ENCODE measurements at places on chromosomes 11 and 22. TPM values are rescaled to one million over a fixed set of nuclear protein-coding genes. Genes with fewer than 3 reads are reported as not detected.

GRCh38 chr11:126578426-126578825 lies 222.9 kb downstream of the ST3GAL4 start:
- no peak overlapping the region for H3K27ac ChIP-seq
- H3K27me3 ChIP-seq: peaks cover 5% of the 10 kb centered on the region
- H3K4me1 ChIP-seq: no peaks in the 10 kb centered on the region
- no peak for DNase-seq
- H3K4me3 ChIP-seq: no peak overlapping the region

- H3K27me3 ChIP-seq: peaks cover 52% of the 10 kb centered on the region
- no peak overlapping the region for H3K4me3 ChIP-seq
- no peaks in the 10 kb centered on the region for H3K36me3 ChIP-seq
- no peak for DNase-seq
- H3K4me1 ChIP-seq: peaks cover 11% of the 10 kb centered on the region
These were observed 129.4 kb downstream of the OSBP2 start for GRCh38 chr22:30824096-30824495.

DNA sequence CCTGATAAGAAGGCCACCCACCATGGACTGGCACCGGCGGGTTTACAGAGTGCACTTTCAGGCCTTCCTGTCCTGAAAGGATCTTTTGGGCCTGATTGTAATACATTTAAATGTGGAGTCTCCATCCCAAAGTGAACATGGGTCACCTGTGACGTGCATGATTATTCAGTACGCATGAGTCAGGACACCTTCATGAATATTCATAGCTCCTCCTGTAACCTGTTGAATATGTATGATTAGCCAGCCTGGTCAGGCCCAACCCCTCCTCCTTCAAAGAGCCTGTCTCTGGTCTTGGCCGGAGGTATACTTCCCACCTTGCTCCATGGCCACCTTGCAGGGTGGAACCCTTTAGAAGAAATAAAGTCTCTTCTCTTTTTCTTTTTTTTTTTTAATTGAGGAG lies 75.9 kb upstream of the NUP50 start:
- no peak for DNase-seq
- H3K36me3 ChIP-seq: no peaks in the 10 kb centered on the region
- no peak overlapping the region for H3K4me3 ChIP-seq
- no peak overlapping the region for H3K27ac ChIP-seq

DNA sequence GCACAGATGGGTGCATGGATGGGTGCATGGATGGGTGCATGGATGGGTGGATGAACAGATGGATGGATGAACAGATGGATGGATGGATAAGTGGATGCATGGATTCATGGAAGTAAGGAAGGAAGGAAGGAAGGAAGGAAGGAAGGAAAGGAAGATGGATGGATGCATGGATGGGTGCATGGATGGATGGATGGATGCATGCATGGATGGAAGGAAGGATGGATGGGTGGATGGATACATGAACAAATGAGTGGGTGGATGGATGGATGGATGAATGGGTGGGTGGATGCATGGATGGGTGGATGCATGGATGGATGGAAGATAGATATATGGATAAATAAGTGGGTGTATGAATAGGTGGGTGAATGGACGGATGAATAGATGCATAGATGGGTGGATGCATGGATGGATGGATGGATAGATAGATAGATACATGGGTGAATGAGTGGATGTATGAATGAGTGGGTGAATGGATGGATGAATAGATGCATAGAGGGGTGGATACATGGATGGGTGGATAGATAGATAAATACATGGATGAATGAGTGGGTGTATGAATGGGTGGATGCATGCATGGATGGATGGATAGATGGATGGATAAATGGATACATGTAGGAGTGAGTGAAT lies 32.5 kb downstream of the IGF2 start:
- no peak for DNase-seq
- no peaks in the 10 kb centered on the region for H3K4me1 ChIP-seq
- H3K4me3 ChIP-seq: no peak overlapping the region
- no peaks in the 10 kb centered on the region for H3K36me3 ChIP-seq

DNA sequence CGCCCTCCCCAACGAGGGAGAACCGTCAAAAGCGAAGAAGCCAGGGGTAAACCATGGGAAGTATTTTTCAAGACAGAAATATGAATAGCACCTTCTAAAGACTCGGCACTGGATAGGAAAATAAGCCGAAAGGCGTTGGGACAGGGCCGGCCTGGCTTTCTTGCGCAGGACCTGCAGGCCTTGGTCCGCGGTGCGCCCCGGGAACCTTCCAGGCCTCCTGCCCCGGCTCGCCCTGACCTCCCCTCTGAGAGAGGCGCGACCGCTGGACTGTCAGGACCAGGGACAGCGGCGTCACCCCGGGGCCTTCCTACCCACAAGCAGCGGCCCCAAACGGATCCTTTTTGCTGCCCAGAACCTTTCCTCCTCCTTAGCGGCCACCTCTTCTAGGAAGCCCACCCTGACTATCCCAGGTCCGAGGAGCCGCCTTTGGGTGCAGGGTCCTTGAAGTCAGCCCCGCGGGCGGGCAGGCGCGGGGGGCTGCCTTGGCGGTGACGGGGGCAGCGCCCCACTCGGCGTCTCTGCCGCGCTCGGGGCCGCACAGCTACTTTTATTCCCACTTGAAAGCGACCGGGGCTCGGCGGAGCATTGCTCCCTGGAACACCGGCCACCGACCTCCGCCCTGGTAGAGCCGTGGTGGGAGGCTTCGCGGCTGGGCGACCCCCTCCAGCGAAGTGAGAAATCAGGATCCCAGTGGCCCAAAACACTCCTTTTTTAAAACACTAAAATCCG lies 650 bp upstream of the MAPK11 start:
- H3K27ac ChIP-seq: peak overlapping the region; percentile 55
- H3K4me3 ChIP-seq: peak overlapping the region; percentile 32
- H3K27me3 ChIP-seq: no peaks in the 10 kb centered on the region
- no peaks in the 10 kb centered on the region for H3K36me3 ChIP-seq
- H3K4me1 ChIP-seq: peaks cover 79% of the 10 kb centered on the region
- peak; percentile 89 for DNase-seq

- DNase-seq: no peak
- no peaks in the 10 kb centered on the region for H3K27me3 ChIP-seq
- no peak overlapping the region for H3K27ac ChIP-seq
- H3K4me3 ChIP-seq: no peak overlapping the region
- H3K4me1 ChIP-seq: no peaks in the 10 kb centered on the region
These were observed 17.6 kb downstream of the DDB1 start for GRCh38 chr11:61315260-61315659.

- no peak overlapping the region for H3K4me3 ChIP-seq
- no peak overlapping the region for H3K27ac ChIP-seq
- no peaks in the 10 kb centered on the region for H3K4me1 ChIP-seq
- DNase-seq: no peak
- H3K36me3 ChIP-seq: no peaks in the 10 kb centered on the region
- no peaks in the 10 kb centered on the region for H3K27me3 ChIP-seq
These were observed 11.8 kb downstream of the SOX10 start for GRCh38 chr22:37972527-37972926.

- H3K4me1 ChIP-seq: no peaks in the 10 kb centered on the region
- no peak overlapping the region for H3K27ac ChIP-seq
- H3K27me3 ChIP-seq: no peaks in the 10 kb centered on the region
- H3K36me3 ChIP-seq: no peaks in the 10 kb centered on the region
- no peak overlapping the region for H3K4me3 ChIP-seq
These were observed 36.7 kb downstream of the ISX start for GRCh38 chr22:35102663-35103062.

DNA sequence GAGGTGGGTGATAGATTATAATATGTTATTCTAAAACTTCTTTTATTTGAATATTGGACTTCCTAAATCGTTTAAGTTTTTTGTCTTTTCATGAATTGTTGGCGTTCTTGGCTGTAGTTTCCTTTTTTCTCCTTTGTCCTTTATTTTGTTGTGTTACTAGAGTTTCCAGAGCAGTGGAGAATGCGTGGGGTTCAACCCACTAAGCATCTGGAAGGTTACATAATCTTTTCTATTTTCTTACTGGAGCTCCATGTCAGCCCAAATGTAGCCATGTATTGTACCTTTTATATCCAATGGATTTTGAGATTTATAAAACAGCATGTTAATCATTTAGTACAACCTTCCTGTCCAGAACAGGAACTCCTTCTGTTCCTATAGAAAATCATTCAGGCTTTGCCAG lies 63.2 kb downstream of the PPP6R3 start:
- H3K27ac ChIP-seq: peak overlapping the region; percentile 58
- H3K4me3 ChIP-seq: no peak overlapping the region
- no peaks in the 10 kb centered on the region for H3K27me3 ChIP-seq
- peaks cover 28% of the 10 kb centered on the region for H3K36me3 ChIP-seq
- peaks cover 42% of the 10 kb centered on the region for H3K4me1 ChIP-seq

- no peak overlapping the region for H3K4me3 ChIP-seq
- peak overlapping the region; percentile 62 for H3K27ac ChIP-seq
- H3K4me1 ChIP-seq: peaks cover 6% of the 10 kb centered on the region
- H3K36me3 ChIP-seq: no peaks in the 10 kb centered on the region
- H3K27me3 ChIP-seq: peaks cover 33% of the 10 kb centered on the region
These were observed 14.8 kb upstream of the MFNG start for GRCh38 chr22:37500745-37501609.

DNA sequence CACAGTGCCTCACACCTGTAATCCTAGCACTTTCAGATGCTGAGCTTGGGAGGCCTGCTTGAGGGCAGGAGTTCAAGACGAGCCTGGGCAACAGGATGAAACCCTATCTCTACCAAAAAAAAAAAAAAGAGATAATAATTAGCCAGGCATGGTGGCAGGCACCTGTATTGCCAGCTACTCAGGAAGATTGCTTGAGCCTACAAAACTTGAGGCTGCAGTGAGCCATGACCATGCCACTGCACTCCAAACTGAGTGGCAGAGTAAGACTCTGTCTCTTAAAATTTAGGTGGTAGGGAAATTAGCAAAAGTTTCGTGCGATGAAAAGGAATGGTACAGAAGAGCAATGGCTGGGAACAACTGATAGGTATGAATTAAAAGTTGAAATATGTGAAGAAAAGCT lies 18.0 kb downstream of the ST13 start:
- no peak overlapping the region for H3K27ac ChIP-seq
- H3K27me3 ChIP-seq: no peaks in the 10 kb centered on the region
- peaks cover 91% of the 10 kb centered on the region for H3K36me3 ChIP-seq
- no peak overlapping the region for H3K4me3 ChIP-seq
- no peaks in the 10 kb centered on the region for H3K4me1 ChIP-seq

DNA sequence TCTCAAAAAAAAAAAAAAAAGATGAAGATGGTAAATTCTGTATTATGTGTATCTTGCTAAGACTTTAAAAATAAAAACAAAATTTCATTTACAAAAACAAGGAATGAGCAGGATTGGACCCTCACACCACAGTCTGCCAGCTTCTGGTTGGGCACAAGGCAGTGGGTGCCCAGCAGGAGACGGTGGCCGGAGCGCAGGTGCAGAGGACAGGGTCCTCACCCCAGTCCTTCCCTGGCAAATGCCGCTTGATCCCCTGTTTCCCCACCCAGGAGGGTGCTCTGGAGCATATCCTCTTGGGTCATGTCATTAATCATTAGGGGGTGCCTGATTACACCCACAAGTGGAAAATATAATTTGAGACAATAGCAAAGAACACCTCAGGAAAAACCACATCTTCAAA lies 31.2 kb downstream of the SHANK2 start:
- peaks cover 4% of the 10 kb centered on the region for H3K27me3 ChIP-seq
- H3K36me3 ChIP-seq: no peaks in the 10 kb centered on the region
- H3K4me1 ChIP-seq: no peaks in the 10 kb centered on the region
- peak; percentile 35 for DNase-seq
- no peak overlapping the region for H3K4me3 ChIP-seq

DNA sequence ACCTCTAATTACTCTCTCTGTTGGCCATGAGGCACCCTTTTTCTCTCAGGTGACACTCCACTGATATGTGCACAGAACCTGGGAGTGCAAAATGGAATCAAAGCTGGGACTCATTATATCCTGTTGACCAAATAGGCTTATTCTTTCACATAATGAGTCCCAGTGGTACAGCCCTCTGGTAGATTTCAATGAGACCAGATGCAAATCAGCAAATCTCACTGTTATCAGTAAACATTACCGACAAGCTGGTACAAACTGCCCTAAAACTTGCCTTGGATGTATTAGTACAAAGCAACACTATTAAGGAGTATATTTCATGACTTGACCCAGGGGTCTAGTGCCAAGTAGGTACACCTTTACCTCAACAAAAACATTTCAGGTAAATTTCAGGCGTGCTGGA lies 128.3 kb downstream of the DDX10 start:
- no peaks in the 10 kb centered on the region for H3K27me3 ChIP-seq
- no peaks in the 10 kb centered on the region for H3K36me3 ChIP-seq
- no peak overlapping the region for H3K4me3 ChIP-seq

DNA sequence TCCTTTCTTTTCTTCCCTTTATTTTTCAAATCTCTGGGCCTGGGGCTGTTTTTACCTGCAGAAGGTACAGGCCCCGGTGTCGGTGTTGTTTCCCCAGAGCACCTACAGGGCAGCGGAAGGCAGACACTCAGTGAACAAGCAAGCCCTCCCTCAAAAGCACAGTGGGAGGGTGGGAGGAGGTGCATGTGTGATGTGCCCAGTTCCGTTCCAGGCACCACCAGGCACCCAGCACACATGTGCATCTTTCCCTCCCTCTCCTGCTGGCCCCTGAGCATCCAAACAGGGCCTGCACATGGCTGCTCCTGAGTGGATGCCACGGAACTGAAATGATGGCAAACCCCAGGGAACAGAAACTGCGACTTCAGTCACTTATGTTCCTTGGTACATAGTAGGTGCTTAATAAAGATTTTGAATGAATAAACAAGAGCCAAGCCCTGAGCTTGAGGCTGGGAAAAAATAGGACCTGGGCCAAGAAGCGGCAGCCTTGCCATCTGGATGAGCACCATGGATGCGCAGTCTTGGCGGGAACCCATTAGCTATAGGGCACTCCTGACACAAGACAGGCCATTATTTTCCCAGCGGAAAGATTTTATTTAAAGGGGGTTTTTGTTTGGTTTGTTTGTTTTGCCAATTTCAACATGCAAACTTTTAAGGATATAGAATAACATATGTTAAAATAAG lies 47.8 kb downstream of the ARRB1 start:
- H3K36me3 ChIP-seq: no peaks in the 10 kb centered on the region
- H3K27me3 ChIP-seq: no peaks in the 10 kb centered on the region
- no peak overlapping the region for H3K4me3 ChIP-seq

GRCh38 chr22:49113758-49114157 lies 713.9 kb downstream of the BRD1 start:
- no peak for DNase-seq
- H3K27ac ChIP-seq: no peak overlapping the region
- H3K4me1 ChIP-seq: no peaks in the 10 kb centered on the region

- no peaks in the 10 kb centered on the region for H3K4me1 ChIP-seq
- H3K36me3 ChIP-seq: no peaks in the 10 kb centered on the region
- H3K27ac ChIP-seq: no peak overlapping the region
- H3K4me3 ChIP-seq: no peak overlapping the region
These were observed 362.4 kb downstream of the TENM4 start for GRCh38 chr11:79078456-79078855.

- DNase-seq: peak; percentile 55
- H3K36me3 ChIP-seq: no peaks in the 10 kb centered on the region
- no peak overlapping the region for H3K4me3 ChIP-seq
- H3K27ac ChIP-seq: no peak overlapping the region
- no peaks in the 10 kb centered on the region for H3K27me3 ChIP-seq
These were observed 4.7 kb downstream of the SHANK2 start for GRCh38 chr11:71247551-71248250.

GRCh38 chr22:21624120-21624879 lies 5.5 kb downstream of the YDJC start:
- H3K4me1 ChIP-seq: peaks cover 98% of the 10 kb centered on the region
- no peak for DNase-seq
- peak overlapping the region; percentile 45 for H3K27ac ChIP-seq
- H3K36me3 ChIP-seq: no peaks in the 10 kb centered on the region
- H3K4me3 ChIP-seq: no peak overlapping the region

The SCUBE1 gene
- 12.5 TPM for total RNA-seq

The NRIP3 gene
- total RNA-seq: 1.8 TPM

The WBP2NL gene
- 2.8 TPM for total RNA-seq

The PPP1R14B gene
- 67.6 TPM for total RNA-seq

The MMP7 gene
- not detected for total RNA-seq
